HCT116 (cell line): ENCODE measurements at places on chromosomes 16 and 17.

DNA sequence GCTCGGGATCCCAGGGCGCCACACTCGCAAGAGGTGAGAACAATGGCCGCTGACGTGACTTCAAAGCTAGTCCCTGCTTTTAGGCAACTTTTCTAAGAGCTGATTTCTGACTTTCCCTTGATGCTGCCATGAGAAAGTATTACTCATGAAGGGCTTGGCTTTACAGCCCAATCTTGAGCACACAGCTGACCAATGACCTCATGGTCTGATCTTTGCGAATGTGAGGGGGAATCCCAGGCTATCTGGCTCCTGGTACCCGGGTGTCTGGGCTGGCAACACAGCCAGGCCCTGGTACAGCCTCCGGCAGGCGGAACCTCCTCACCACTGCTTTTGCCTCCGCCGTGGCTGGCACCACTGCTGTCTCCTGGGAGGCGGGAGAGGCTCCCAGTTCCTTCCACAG, 17.5 kb downstream of the NDUFAF8 start:
- DNase-seq = no peak

DNA sequence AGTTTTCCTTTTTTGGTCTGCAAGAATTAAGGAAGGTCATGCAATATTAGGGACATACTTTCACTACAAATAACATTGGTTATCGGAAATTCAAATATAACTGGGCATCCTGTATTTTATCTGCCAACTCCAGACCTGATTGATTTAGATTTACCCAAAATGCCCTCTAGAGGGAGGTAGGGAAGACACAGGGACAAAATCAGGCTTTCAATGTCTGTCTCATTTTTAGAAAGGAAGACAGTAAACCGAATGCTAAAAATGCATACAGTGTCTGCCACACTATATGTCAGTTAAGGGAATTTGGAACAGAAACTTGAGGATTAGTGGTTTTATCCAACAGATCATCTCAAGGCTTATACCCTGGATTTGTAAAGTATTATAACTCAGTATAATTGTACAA, 161.7 kb upstream of the SOX9 start:
- DNase-seq = peak; percentile 49

GRCh38 chr16:2858245-2859025, 465 bp upstream of the PRSS22 start:
- peak; percentile 85 for DNase-seq

GRCh38 chr17:17151541-17151940, 54.6 kb downstream of the PLD6 start:
- DNase-seq = no peak
